ENCODE measurements at places on chromosomes 4 and X. TPM values are rescaled to one million over a fixed set of nuclear protein-coding genes. Genes with fewer than 3 reads are reported as not detected.

DNA sequence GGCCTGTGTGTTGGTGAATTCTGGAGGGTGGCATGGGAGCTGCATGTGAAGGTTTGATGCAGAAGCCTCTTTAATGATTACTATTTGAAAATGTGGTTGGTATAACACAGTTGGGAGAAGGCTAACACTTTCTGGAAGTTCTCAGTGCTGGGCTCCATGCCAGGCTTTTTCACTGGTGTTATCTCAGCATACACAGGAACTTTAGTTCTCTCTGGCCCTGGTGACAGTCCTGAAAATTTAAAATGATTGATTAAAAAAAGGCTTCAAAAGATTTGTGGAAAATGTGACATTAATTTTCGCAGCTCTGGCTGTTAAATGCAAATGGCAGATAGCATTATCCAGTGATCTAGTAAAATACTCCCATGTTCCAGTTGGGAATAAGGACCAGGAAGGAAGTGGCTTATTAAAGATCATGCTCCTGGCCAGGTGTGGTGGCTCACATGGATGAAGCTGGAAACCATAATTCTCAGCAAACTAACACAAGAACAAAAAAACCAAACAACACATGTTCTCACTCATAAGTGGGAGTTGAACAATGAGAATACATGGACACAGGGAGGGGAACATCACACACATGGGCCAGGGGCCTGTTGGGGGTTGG is 36.6 kb downstream of the DIPK2B start:
- no peaks in the 10 kb centered on the region for H3K4me1 ChIP-seq
- DNase-seq, result peak; percentile 72
- no peak overlapping the region for H3K27ac ChIP-seq
- H3K27me3 ChIP-seq, result no peaks in the 10 kb centered on the region
- no peaks in the 10 kb centered on the region for H3K36me3 ChIP-seq
- H3K4me3 ChIP-seq, result no peak overlapping the region

DNA sequence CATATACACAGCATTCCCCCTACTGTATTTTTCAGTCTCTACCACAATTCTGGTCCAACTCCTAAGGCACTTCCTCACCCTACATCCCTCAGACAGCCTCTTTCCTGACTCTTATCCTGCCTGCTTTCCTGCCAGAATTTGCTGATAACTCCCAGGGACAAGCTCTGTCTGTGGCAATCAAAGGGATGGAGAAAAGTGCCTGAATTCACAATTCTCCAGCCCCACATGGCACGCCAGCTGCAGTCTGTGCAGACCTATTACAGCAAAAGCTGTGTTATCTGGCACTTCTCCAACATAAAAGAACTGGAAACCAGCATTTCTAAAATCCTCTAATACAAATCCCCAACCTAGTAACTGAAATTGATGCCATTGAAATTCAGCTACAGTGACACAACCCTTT is 404.8 kb downstream of the KLHL13 start:
- DNase-seq, result no peak
- no peaks in the 10 kb centered on the region for H3K4me1 ChIP-seq
- no peaks in the 10 kb centered on the region for H3K36me3 ChIP-seq
- H3K27ac ChIP-seq, result no peak overlapping the region
- H3K27me3 ChIP-seq, result no peaks in the 10 kb centered on the region

The MAD2L1 gene
- not detected for total RNA-seq

GRCh38 chr4:168711197-168712140 is 214.6 kb downstream of the PALLD start:
- H3K27me3 ChIP-seq, result no peaks in the 10 kb centered on the region
- peak; percentile 34 for DNase-seq
- H3K27ac ChIP-seq, result no peak overlapping the region
- no peaks in the 10 kb centered on the region for H3K36me3 ChIP-seq

DNA sequence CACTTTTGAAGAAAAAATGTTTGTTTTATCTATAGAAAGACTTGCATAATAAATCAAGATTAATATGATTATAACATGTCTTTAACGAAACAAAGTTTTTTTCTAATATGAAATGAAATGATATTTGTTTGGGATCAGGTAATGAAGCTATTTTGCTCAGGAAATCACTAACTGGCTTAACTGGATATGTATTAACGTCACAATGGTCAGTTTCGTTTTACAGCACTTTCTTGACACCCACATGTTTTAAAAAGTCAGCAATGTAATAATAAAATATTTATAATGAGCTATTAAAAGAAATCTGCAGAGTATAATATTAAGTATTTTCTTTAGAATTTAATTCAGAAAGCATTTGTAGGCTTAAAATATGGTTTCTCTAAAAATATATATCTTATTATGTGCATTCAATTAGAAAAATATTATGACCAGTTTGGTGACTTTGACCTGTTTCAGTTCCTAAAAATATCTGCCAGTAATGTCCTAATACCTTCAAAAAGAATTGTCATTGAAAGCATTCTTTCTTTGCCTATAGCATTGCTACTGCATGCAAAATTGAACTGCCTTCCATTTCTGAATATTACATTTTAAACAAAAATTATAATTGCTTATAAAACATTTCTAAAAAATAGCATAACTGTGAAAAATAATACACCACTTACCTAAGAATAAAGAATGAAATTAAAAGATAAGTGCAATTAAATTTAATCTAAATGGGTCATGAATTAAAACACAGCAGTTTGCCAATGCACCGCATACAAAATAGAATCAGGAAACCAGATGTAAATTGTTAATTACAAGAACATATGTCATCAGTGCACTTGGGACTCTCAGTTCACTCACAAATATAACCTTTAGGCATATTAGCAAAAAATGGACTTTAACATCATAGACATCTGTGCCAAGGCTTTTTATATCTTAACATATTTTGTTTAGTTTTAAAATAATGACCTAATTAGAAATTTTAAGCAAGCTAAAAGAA is 31.6 kb downstream of the TIGD2 start:
- H3K36me3 ChIP-seq, result no peaks in the 10 kb centered on the region
- no peak for DNase-seq
- H3K4me3 ChIP-seq, result no peak overlapping the region
- no peaks in the 10 kb centered on the region for H3K4me1 ChIP-seq
- no peak overlapping the region for H3K27ac ChIP-seq

DNA sequence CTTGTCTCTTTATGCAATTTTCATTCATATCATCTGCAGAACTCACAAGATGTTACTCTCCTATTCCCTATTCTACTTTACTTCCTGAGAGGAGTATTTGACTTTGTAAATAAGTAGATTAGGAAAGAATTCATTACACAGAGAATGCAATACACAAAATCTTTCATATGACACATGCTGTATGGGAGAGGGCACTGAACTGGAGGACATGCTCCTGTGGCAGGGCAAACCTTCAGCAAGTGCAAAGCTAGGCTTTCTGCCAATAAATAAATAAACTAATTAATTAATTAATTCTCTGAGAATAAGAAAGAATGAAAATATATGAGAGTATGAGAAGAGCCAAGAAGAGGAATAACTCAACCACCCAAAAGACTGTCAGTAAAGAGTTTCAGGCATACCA is 33.9 kb downstream of the THAP9 start:
- no peak overlapping the region for H3K4me3 ChIP-seq
- no peak for DNase-seq
- H3K4me1 ChIP-seq, result no peaks in the 10 kb centered on the region
- H3K36me3 ChIP-seq, result peaks cover 71% of the 10 kb centered on the region
- H3K27ac ChIP-seq, result no peak overlapping the region

The POLA1 gene
- 25.7 TPM for total RNA-seq

The FHDC1 gene
- 3.5 TPM for total RNA-seq

DNA sequence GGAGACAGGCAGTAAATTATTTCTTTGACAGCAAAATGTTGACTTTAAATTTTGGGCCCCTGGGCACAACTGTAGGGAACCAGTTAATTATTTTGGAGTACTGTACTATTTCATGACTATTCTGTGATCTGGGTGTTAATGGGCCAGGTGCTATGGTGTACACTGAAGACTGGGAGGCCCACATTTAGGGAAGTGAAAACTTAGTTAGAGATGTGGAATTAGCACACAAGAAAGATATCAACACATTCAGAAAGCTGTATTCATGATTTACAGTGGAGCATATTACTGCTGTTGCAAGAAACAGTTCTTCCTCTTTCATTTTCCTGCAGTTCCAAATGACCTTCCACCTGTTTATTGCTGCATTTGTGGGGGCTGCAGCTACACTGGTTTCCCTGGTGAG is 12.4 kb downstream of the PLP1 start:
- H3K4me1 ChIP-seq, result no peaks in the 10 kb centered on the region
- no peak overlapping the region for H3K27ac ChIP-seq
- no peaks in the 10 kb centered on the region for H3K36me3 ChIP-seq
- no peaks in the 10 kb centered on the region for H3K27me3 ChIP-seq

DNA sequence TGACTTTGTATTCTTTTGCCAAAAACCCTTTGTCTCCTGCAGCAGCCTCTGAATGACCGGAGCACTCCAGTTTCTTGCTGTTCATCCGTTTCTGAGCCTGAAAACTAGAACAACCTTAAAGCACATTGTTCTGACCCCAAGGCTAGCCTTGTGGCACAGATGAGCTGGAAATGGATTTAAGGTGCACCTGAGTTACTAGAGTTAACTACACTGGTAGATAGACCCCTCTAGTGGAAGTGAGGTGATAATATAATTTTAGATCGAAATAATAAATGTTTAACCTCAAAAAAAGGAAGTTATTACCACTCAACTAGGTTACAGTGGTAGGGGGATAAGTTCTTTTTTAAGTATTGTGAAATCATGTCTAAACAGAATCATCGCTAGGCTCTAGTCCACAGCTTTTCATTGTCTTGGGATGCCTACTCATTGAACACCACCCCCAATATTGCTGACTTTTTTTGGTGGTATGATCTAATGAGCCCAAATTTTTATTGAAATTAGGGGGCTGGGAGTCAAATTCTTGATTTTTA is 2.7 kb downstream of the PLS3 start:
- no peak for DNase-seq
- H3K27me3 ChIP-seq, result peaks cover 5% of the 10 kb centered on the region
- no peaks in the 10 kb centered on the region for H3K36me3 ChIP-seq
- H3K4me3 ChIP-seq, result no peak overlapping the region

- DNase-seq, result no peak
- H3K36me3 ChIP-seq, result no peaks in the 10 kb centered on the region
- no peaks in the 10 kb centered on the region for H3K4me1 ChIP-seq
- H3K27me3 ChIP-seq, result no peaks in the 10 kb centered on the region
- no peak overlapping the region for H3K27ac ChIP-seq
- H3K4me3 ChIP-seq, result no peak overlapping the region
These were observed 41.2 kb downstream of the OTOP1 start for GRCh38 chr4:4185528-4185927.

The IL1RAPL2 gene
- total RNA-seq, result not detected

The TADA2B gene
- 1.2 TPM for total RNA-seq

GRCh38 chrX:133980406-133980805 is 5.0 kb downstream of the GPC3 start:
- peaks cover 26% of the 10 kb centered on the region for H3K27me3 ChIP-seq
- H3K36me3 ChIP-seq, result no peaks in the 10 kb centered on the region
- H3K4me1 ChIP-seq, result peaks cover 12% of the 10 kb centered on the region

The NDST4 gene
- 0.45 TPM for total RNA-seq

The DDIT4L gene
- total RNA-seq, result not detected

GRCh38 chrX:153164733-153165132 is 14.4 kb upstream of the MAGEA1 start:
- no peaks in the 10 kb centered on the region for H3K4me1 ChIP-seq
- H3K4me3 ChIP-seq, result no peak overlapping the region
- no peaks in the 10 kb centered on the region for H3K27me3 ChIP-seq

The MAGEB2 gene
- total RNA-seq, result not detected

The GPM6B gene
- 0.29 TPM for total RNA-seq

DNA sequence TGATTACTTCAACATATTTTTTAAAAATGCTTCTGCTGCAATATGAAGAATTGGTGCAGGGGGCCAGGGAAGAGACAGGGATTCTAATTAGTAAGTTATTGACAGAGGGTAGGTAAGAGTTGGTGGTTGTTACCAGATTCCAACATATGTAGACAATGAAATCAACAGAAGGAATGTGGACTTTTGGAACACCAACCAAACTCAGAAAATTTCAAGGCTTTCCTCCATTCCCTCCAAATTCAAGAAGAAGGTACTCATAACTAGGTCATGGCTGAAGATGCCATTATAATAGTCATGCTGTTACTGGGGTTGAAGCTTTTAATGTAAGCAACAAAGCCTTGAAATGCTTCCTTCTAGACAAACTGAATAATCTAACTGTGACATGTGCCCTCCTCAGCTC is 22.9 kb upstream of the CXCL13 start:
- no peaks in the 10 kb centered on the region for H3K27me3 ChIP-seq
- H3K4me3 ChIP-seq, result no peak overlapping the region
- H3K4me1 ChIP-seq, result no peaks in the 10 kb centered on the region
- no peaks in the 10 kb centered on the region for H3K36me3 ChIP-seq

DNA sequence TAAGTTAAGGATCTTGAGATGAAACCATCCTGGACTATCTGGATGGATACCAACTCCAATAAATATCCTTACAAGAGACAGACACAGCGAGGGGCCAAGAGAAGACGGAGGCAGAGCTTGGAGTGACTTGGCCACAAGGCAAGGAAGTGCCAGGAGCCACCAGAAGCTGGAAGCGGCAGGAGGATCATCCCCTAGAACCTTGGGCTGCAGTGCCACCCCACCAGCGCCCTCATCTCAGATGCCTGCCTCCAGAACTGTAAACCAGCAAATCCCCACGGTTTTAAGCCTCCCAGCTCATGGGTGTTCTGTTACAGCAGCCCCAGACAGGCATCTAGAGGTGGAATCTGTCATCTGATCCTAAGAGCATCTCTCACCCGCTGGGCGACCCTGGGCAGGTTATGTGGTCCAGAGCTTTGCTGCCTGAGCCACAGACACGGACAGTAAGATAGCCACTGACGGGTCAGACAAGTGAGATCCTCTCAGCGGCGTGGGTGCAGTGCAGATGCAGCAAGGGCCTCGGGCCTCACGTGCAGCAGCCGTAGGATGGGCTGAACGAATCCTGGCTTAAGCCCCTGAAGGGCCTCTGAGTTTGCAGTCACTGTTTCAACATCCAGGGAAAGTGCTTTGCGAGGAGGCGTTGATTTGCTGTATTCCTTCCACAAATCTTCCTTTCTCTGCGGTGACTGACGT is 25.1 kb upstream of the MXD4 start:
- no peaks in the 10 kb centered on the region for H3K27me3 ChIP-seq
- H3K27ac ChIP-seq, result no peak overlapping the region
- no peaks in the 10 kb centered on the region for H3K36me3 ChIP-seq
- DNase-seq, result no peak

- no peaks in the 10 kb centered on the region for H3K36me3 ChIP-seq
- H3K4me1 ChIP-seq, result peaks cover 13% of the 10 kb centered on the region
- H3K27me3 ChIP-seq, result no peaks in the 10 kb centered on the region
These were observed at the start of gene ENPP6 for GRCh38 chr4:184217634-184218033. ENPP6 (minus strand) TSS chr4:184217873; CDS start chr4:184217819, 54 bp downstream.

GRCh38 chr4:114193624-114194399 is 214.4 kb upstream of the ARSJ start:
- no peaks in the 10 kb centered on the region for H3K4me1 ChIP-seq
- H3K27ac ChIP-seq, result no peak overlapping the region
- no peak overlapping the region for H3K4me3 ChIP-seq
- no peaks in the 10 kb centered on the region for H3K36me3 ChIP-seq

- H3K36me3 ChIP-seq, result no peaks in the 10 kb centered on the region
- H3K4me1 ChIP-seq, result no peaks in the 10 kb centered on the region
- H3K4me3 ChIP-seq, result no peak overlapping the region
- no peak overlapping the region for H3K27ac ChIP-seq
- H3K27me3 ChIP-seq, result no peaks in the 10 kb centered on the region
- DNase-seq, result no peak
These were observed 17.1 kb downstream of the RPS6KA6 start for GRCh38 chrX:84170931-84171330.

- no peak overlapping the region for H3K4me3 ChIP-seq
- DNase-seq, result no peak
- H3K27me3 ChIP-seq, result no peaks in the 10 kb centered on the region
- H3K4me1 ChIP-seq, result no peaks in the 10 kb centered on the region
- H3K36me3 ChIP-seq, result no peaks in the 10 kb centered on the region
These were observed 42.9 kb downstream of the FRAS1 start for GRCh38 chr4:78100060-78100459.

GRCh38 chrX:45422216-45422925 is 221.7 kb upstream of the DIPK2B start:
- H3K27ac ChIP-seq, result no peak overlapping the region
- H3K27me3 ChIP-seq, result no peaks in the 10 kb centered on the region
- H3K4me3 ChIP-seq, result no peak overlapping the region
- no peaks in the 10 kb centered on the region for H3K36me3 ChIP-seq
- H3K4me1 ChIP-seq, result no peaks in the 10 kb centered on the region

Measured in stomach (tissue), 19 donors.